ENCODE measurements at places on chromosomes 6 and 20. TPM values are rescaled to one million over a fixed set of nuclear protein-coding genes. Genes with fewer than 3 reads are reported as not detected.

DNA sequence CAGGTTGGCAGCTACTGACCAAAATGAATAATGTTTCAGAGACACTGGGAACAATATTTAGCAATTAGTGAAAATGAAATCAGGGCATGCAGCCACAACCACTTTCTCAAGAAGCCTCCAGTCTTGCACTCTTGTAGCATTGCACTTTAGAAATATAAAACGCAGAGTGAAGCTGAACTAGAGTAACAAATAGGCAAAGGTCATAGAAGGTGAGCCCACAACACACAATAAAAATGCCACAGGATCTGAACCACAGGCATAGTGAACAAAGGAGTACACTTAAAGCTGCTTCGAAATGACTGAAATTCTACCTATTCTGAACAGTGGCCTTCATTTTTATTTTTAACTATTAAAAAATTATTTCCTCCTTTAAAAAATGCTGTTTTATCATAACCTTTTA lies 25.0 kb downstream of the DDO start:
- DNase-seq = no peak
- H3K4me1 ChIP-seq = peaks cover 13% of the 10 kb centered on the region
- H3K27ac ChIP-seq = no peak overlapping the region
- no peak overlapping the region for H3K4me3 ChIP-seq
- no peaks in the 10 kb centered on the region for H3K27me3 ChIP-seq

DNA sequence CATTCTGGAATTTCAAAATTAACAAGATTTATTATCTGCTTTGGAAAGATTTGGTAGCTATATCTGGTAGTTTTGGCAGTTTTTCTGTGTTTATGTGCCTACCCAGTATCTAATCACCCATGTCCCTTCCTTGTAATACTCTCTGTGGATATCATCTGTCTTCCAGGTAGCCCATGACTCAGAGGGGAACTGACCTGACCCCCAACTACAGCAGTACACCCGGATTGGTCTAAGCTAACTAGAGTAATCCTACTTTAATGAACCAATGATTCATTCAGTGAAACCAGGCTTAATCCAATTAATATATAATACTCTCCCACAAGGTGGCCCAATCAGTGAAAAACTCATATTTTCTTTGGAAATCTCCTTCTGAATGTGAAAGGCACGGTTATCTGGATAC lies 295.3 kb upstream of the SULF2 start:
- no peaks in the 10 kb centered on the region for H3K4me1 ChIP-seq
- DNase-seq = no peak
- H3K36me3 ChIP-seq = no peaks in the 10 kb centered on the region
- no peaks in the 10 kb centered on the region for H3K27me3 ChIP-seq
- no peak overlapping the region for H3K4me3 ChIP-seq

DNA sequence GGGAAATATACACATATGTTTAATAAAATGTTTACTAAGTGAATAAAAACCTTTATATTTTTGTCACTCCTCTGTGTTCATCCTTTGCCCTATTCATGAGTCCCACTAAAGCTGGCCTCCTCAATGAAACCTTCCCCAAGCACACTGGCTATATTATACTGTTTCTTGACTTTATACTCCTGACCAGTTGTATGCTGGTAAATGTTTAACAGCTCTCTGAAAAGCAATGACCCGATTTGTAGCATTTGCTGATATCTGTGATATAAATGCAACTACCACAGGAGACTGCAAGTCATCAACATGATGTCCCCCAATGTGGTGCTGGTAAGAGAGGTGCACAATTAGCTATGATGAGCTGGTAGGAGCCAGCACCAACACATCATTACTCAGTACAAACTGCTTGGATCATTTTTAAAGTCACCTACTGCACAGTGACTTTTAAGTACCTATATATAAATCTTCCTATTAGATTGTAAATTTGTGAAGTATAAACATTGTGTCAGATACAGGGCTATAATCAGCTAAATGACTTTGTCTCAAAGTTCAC lies 64.6 kb upstream of the MCM9 start:
- H3K27me3 ChIP-seq = no peaks in the 10 kb centered on the region
- H3K4me3 ChIP-seq = no peak overlapping the region
- H3K4me1 ChIP-seq = no peaks in the 10 kb centered on the region
- H3K36me3 ChIP-seq = peaks cover 100% of the 10 kb centered on the region

- no peak for DNase-seq
- no peak overlapping the region for H3K4me3 ChIP-seq
- H3K36me3 ChIP-seq = no peaks in the 10 kb centered on the region
- H3K27ac ChIP-seq = no peak overlapping the region
- no peaks in the 10 kb centered on the region for H3K4me1 ChIP-seq
These were observed 197.1 kb upstream of the RGS17 start for GRCh38 chr6:153328194-153328593.

GRCh38 chr20:18057101-18057993 lies at the start of gene OVOL2:
TSS of gene OVOL2 (minus strand) at chr20:18057916. CDS start at chr20:18057634, 282 bp downstream.
- H3K4me1 ChIP-seq = peaks cover 4% of the 10 kb centered on the region

GRCh38 chr6:5042436-5042835 lies 38.6 kb upstream of the RPP40 start:
- no peak for DNase-seq
- H3K27me3 ChIP-seq = no peaks in the 10 kb centered on the region
- H3K4me1 ChIP-seq = no peaks in the 10 kb centered on the region

- no peak overlapping the region for H3K27ac ChIP-seq
- H3K4me1 ChIP-seq = no peaks in the 10 kb centered on the region
- no peak for DNase-seq
- H3K27me3 ChIP-seq = no peaks in the 10 kb centered on the region
- no peaks in the 10 kb centered on the region for H3K36me3 ChIP-seq
- H3K4me3 ChIP-seq = no peak overlapping the region
These were observed 192.2 kb upstream of the EXOC2 start for GRCh38 chr6:885051-885590.

GRCh38 chr20:12413116-12413515 lies 495.4 kb downstream of the BTBD3 start:
- no peaks in the 10 kb centered on the region for H3K36me3 ChIP-seq
- H3K27ac ChIP-seq = no peak overlapping the region
- no peak overlapping the region for H3K4me3 ChIP-seq
- H3K27me3 ChIP-seq = no peaks in the 10 kb centered on the region
- peaks cover 21% of the 10 kb centered on the region for H3K4me1 ChIP-seq
- no peak for DNase-seq

GRCh38 chr20:41173791-41174341 lies 36.5 kb downstream of the PLCG1 start:
- peak; percentile 25 for DNase-seq
- no peak overlapping the region for H3K4me3 ChIP-seq
- no peaks in the 10 kb centered on the region for H3K27me3 ChIP-seq
- peaks cover 15% of the 10 kb centered on the region for H3K4me1 ChIP-seq

DNA sequence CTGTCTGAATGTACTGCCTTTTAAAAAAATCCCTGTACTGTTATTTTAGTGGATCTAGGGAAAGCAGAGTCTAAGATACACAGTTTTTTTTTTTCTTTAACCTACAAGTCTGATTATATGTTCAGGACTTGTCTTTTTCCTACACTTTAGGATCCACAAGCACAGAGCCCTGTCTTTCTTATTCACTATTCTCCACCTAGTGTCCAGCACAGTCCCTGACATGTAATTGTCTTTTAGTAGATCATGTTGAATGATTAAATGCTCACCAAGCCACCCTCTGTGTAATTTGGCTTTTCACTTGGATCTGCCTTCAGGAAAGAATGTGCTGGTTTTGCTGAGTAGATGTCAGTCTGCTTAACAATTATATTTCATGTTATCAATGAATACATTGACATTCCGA lies 35.8 kb upstream of the YWHAB start:
- peaks cover 7% of the 10 kb centered on the region for H3K4me1 ChIP-seq
- no peak overlapping the region for H3K4me3 ChIP-seq
- H3K27ac ChIP-seq = no peak overlapping the region
- DNase-seq = no peak
- H3K27me3 ChIP-seq = no peaks in the 10 kb centered on the region

DNA sequence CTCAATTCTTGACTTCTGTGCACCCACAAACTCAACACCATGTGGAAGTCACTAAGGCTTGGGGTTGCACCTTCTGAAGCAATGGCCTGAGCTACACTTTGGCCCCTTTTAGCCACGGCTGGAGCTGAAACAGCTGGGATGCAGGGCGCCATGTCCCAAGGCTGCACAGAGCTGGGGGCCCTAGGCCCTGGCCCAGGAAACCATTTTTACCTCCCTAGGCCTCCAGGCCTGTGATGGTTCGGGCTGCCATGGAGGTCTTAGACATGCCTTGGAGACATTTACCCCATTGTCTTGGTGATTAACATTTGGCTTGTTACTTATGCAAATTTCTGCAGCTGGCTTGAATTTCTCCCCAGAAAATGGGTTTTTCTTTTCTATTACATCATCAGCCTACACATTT lies 86.9 kb downstream of the MTFR2 start:
- no peak overlapping the region for H3K4me3 ChIP-seq
- no peaks in the 10 kb centered on the region for H3K4me1 ChIP-seq
- DNase-seq = no peak
- no peak overlapping the region for H3K27ac ChIP-seq
- H3K27me3 ChIP-seq = no peaks in the 10 kb centered on the region
- no peaks in the 10 kb centered on the region for H3K36me3 ChIP-seq

DNA sequence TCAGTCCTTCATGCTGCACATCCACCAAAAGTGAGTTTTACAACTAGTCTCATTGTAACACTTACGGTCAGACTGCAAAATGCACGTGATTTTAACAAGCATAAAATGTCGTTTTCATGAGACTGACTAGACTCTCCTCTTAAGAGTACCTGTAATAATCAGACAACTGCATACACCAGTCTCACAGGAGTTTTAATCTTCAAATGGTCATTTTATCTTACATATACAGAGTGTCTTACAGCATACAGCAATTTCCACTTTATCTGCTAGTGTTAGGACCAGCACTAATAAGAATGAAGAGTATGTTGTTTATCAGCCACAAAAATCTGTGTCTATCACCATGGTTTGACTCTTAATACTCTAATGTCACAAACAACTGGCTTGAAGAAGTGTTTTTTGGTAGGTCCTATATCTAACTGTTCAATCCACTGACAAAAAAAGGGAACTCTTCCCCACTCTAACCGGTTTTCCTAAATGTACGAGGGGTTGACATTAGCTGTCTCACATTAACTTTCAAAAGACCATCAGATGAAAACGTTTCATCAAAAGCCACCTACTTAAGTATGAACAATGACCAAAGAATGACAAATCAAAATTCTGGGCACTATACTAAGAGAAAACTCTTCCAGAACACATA lies 1.5 kb upstream of the ASF1A start:
- H3K4me1 ChIP-seq = peaks cover 7% of the 10 kb centered on the region
- H3K4me3 ChIP-seq = peak overlapping the region; percentile 84

DNA sequence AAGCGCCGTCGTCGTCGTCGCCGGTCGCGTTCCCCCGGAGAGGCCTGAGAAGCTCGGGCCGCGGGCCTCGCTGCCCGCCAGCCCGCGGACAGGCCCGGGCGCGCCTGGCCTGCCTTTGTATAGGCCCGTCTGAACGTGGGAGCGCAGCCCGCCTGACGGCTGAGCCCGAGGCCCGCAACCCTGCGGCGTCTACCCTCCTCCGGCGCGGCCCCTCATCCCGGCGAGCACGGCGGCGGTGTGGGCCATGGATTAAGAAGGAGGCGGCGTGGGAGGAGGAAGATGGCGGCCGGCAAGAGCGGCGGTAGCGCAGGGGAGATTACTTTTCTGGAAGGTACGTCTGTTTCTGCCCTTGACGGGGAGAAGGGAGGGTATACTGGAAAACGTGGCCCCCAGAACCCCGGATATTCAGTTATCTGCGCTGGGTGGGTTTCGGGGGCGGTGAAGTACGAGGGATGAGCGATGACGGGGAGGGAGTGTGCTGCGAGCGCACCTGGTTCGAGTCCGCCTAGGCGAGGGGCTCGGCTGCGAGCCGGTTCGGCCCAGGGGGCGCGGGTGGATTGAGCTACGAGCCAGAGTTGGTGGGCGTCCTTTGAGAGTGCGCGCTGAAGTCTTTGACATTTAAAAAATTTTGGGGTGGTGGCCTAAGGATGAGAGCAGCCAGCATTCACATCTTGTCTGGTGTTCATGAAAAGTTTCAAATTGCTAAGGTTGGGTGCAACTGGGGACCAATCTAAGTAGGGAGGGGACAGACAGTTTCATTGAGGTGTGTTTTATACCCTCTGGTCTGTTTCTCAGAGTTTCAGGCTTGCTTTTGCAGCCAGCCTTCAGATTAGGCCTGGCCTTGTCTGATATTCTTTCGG lies 796 bp downstream of the SENP6 start:
- H3K27me3 ChIP-seq = no peaks in the 10 kb centered on the region
- peak overlapping the region; percentile 99 for H3K4me3 ChIP-seq
- H3K36me3 ChIP-seq = peaks cover 12% of the 10 kb centered on the region
- peak; percentile 84 for DNase-seq

GRCh38 chr20:1820138-1821079 lies 74.8 kb upstream of the SIRPA start:
- H3K4me3 ChIP-seq = no peak overlapping the region
- no peak overlapping the region for H3K27ac ChIP-seq
- peaks cover 9% of the 10 kb centered on the region for H3K27me3 ChIP-seq
- no peaks in the 10 kb centered on the region for H3K36me3 ChIP-seq

DNA sequence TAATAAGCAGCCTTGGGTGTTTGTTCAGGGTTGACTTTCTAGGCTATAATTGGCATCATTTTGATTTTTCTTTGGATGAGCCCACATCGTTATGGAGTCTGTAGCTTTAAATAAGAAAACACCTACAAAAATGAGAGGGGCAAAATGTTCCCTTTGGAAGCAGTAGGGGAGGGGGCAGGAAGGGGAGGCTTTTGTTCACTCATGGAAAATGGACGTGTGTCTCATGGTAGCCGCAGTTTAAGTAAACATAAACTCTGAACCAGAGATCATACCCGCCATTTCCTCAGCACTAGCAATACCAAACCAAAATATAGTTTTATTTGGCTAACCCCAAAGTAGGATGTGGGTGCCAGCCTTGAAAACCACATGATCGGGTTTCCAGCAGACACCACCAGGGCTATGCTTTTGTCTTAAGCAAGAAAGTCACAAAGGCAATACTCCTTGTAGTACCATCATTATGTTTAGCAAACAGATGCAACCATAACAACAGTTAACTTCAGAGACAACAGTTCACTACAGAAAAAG lies 572.5 kb upstream of the JAG1 start:
- no peak for DNase-seq
- H3K36me3 ChIP-seq = no peaks in the 10 kb centered on the region
- H3K4me1 ChIP-seq = peaks cover 25% of the 10 kb centered on the region
- H3K4me3 ChIP-seq = no peak overlapping the region

DNA sequence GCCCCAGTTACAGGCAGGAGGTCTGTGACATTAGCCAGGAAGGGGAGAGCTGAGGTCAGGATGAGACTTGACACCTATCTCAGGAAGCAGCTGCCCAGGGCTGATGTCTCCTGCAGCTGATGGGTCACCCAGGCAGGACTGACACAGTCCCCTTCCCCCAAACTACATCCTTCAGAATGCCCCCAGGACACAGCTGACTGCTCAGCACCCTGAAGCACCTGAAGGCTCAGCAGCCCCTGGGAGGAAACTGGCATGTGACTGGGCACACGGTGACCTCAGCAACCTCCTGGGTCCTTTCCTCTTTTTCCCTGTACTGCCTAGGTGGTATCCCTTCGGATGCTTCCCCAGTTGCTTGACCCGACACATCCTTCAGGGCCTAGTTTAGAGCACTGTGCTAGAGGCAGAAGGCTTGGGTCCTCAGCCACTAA lies 1.9 kb downstream of the SDC4 start:
- H3K27ac ChIP-seq = no peak overlapping the region
- H3K4me1 ChIP-seq = peaks cover 39% of the 10 kb centered on the region
- DNase-seq = no peak
- H3K4me3 ChIP-seq = peak overlapping the region; percentile 95
- H3K27me3 ChIP-seq = no peaks in the 10 kb centered on the region

- H3K27ac ChIP-seq = no peak overlapping the region
- no peak for DNase-seq
- H3K36me3 ChIP-seq = no peaks in the 10 kb centered on the region
These were observed 1195.9 kb upstream of the MAP3K7 start for GRCh38 chr6:91782802-91783201.

The ADNP gene
- total RNA-seq = 127 TPM

The GNRH2 gene
- 0.86 TPM for total RNA-seq

The REM1 gene
- total RNA-seq = not detected

The ULBP3 gene
- total RNA-seq = 5.4 TPM

The BPIFB1 gene
- 0.26 TPM for total RNA-seq

The GCLC gene
- total RNA-seq = 59.2 TPM

All from endodermal cell (in vitro differentiated cells).